ENCODE measurements at places on chromosomes 7 and 10.

DNA sequence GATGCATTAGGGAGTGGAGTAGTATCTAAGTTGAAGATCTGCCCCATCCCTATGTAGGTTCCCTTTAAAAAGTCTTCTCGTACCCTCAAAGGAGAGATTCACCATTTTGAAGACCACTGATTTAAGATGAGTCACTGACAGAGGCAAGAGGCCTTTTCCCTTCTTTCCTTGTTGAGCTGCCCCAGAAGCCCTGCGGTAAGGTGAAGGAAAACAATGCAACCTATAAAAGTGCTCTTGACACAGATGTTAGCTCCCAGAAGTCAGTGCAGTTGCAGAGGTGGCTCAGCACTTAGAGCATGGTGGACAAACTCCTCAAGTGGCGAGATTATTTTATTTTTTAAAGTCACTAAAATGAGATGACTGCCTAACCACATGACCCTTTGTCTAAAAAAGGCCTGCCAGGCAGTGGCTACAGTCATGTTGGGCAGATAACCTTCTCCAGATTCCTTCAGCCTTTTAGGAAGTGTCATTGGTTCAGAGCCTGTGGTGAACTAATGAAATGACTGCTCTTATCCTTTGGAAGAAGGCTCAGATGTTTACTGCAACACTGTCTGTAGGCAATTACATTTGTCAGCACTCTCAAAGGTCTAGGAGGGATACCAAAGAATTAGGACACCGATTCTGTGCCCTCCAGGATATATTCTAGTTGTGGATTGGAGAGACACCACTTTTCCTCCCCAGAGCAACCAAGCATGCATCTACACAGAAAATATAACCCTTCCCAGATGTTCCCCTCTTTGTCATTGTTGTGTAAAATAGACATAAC lies 88.7 kb downstream of the ARID5B start:
- no peak for DNase-seq

GRCh38 chr10:11712744-11713143 lies 29.4 kb upstream of the ECHDC3 start:
- no peak for DNase-seq

GRCh38 chr10:89100680-89101079 lies 106.4 kb downstream of the CH25H start:
- no peak for DNase-seq

- DNase-seq = no peak
Observed at GRCh38 chr10:124401633-124402032, 17.1 kb downstream of the OAT start.

DNA sequence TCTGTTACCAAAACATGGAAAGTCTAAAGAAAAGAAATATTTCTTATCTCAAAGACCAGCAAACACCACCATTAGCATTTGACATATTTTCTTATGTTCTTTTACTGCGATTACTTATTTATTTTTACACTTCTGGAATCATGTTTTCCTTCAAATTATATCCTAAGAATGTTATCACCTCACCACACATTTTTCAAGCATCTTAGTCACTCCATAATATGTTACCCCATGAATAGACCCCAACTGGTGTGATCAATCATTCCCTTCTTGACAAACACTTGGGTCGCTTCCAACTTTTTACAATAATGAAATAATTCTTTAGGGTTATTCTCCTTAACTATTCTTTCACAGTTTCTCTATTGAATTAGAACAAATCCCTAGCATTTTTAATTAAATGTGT lies 67.4 kb downstream of the AMPH start:
- DNase-seq = no peak

DNA sequence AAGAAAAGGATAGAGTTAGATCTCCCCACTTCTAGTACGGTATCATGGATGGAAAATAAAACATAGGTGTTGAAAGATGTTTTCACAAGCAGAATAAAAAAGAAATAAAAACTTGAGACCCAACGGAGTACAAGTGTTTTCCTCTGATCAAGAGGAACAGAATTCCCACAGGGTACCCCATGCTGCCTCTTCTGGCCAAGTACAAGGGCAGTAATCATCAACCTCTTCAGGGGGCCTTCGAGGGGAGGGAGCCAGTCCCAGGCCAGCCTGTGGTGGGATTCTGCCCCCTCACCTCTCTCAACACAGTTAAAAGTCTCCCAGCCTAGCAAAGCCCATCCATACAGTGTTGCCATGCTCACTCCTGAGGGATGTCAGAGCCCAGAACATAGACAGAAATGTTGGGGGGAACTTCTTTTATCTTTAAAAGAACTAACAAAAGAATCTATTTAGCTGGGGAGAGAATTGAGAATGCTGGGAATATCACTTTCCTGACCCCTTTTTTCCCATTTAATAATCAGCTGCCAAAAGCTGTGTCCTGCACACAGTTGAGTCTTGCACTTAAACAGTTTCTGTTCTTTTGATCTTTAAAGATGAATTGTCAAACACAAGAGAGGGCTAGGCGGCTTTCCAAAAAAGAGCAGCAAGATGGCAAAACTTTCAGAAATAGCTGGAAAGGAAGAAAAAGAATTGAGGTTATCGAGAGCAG lies 101.7 kb downstream of the PTN start:
- no peak for DNase-seq

- DNase-seq = peak; percentile 46
Observed at GRCh38 chr10:72337039-72337629, 17.6 kb downstream of the DNAJB12 start.

- DNase-seq = no peak
Observed at GRCh38 chr10:77479586-77479985, 158.0 kb downstream of the KCNMA1 start.

Data from kidney glomerular epithelial cell (primary cell).